NCI-H774 (cell line): ENCODE measurements at places on chromosomes 7 and 10.

DNA sequence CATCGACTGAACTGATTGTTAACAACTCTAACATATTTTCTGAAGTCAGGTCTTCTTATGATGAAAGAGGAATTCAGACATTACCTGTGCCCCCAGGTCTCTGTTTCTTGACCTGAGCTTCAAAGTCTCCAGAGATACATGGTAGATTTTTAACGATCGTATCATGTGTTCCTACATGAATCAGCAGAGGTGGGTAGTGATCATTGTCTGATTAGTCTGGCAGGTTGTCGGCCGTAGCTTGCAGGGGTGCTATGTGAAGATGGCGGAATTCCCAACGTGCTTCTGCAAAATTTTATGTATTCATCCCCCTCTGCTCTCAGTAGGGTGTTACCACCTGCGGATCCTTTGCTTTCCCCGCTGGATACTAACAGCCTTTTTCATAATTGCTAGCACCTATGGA, 581.9 kb downstream of the GATA3 start:
- DNase-seq = no peak

GRCh38 chr7:99860281-99861127, 16.3 kb downstream of the OR2AE1 start:
- DNase-seq = no peak

DNA sequence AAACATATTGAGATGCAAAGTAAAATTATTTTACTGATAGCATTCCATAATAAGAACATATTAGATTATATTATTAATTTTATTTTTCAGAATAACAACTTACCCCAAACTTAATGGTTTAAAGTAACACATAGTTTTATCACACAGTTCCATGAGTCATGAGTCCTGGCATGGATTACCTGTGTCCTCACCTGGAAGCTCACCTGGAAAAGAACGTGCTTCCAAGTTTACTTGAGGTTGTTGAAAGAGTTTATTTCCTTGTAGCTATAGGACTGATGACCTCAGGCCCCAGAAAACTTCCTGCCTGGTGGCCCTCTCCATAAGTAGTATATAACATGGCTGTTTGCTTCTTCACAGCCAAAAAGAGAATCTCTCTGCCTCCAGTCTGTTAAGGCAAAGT, 254.6 kb downstream of the TFEC start:
- no peak for DNase-seq

DNA sequence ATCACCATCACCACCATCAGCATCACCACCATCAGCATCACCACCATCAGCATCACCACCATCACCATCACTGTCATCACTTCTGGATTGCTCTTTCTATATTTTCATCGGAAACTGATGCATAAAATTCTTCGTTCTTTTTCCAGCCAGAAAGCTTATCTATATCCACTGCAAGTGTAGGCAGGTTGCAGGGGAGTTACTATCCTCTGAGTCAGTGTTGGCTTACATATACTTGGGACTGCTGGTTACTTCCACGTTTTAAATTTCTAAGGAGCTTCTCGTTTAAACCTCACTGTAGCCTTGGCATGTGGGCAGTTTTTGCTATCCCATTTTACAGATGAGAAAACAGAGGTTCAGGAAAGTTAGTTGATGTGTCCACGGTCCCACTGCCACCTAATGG, 66.1 kb downstream of the FOXL3 start:
- no peak for DNase-seq

DNA sequence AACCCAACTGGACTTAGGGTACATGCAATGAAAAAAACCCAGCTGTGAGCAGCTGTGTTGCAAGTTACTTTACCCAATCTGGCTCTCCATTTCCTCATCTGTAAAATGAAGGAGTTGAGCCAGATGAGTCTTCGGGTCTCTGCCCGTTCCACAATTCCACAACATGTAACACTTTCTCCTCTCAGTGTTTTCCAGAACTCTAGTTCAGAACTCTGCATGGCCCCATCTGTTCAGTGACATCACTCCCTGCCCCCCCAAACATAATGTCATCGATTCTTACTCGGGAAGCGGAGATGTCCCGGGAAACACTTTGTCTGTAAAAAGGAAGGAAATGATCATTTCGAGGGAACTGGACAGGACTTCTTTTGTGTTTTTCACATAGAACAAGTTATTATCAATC, 2.5 kb downstream of the SH3PXD2A start:
- no peak for DNase-seq

DNA sequence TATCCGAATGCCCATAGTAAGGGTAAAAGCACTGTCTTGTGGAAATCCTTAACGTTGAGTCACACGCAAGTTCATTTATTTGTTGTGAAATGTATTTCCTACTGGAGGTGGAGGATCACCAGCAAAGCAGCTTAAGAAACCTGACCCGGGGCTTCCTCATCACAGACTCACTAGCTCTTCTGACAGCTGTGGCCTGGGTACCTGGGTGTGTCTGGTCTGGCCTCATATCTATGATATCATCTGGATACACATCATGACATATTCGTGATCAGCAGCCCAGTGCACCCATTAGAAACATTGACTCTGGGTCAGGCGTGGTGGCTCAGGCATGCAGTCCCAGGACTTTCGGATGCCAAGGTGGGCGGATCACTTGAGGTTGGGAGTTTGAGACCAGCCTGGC, 8.8 kb downstream of the DRGX start:
- no peak for DNase-seq

DNA sequence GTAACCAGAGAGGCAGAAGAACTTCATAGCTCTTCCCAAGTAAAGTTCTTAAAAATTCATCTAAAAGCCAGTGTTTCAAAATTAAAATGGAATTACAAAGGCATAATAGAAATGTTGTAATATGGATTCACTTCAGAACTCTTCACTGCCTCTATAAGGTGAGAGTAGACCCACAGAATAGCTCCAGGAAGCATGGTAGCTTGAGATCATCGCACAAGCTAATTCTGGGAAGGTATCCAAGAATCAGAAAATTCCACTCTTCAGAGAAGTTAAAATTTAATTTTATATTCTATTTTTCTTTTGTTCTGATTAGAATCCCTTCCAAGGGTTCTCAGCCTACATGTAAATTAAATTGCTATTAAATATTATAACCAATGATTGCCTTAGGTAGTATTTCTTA, 1.5 kb upstream of the DHX32 start:
- DNase-seq = no peak

- no peak for DNase-seq
Observed at GRCh38 chr10:129030996-129031843, 435.8 kb upstream of the MGMT start.

GRCh38 chr10:15306735-15307280, 64.3 kb downstream of the FAM171A1 start:
- DNase-seq = no peak

GRCh38 chr7:26489391-26489790, 197.7 kb downstream of the SNX10 start:
- no peak for DNase-seq

DNA sequence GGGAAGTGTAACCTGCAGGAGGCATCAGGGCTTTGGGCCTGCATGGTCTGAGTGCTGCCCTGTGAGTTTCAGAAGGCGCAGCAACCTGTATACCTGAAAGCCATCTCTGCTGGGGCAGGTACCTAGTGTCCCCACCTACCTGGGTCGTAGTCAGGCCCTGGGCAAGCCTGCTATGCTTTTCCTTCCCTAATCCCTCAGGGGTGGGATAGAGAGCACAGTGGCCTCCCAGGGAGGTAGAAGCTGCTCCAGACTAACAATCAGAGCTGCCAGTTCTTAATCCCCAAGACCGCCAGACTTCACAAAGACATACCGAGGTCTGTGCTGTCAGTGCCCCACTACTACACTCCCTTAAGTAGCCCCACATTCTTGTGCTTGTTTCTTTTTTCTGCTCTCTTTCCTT, 52.0 kb downstream of the PTEN start:
- DNase-seq = no peak

- no peak for DNase-seq
Observed at GRCh38 chr7:73487486-73487885, 34.6 kb downstream of the BAZ1B start.

DNA sequence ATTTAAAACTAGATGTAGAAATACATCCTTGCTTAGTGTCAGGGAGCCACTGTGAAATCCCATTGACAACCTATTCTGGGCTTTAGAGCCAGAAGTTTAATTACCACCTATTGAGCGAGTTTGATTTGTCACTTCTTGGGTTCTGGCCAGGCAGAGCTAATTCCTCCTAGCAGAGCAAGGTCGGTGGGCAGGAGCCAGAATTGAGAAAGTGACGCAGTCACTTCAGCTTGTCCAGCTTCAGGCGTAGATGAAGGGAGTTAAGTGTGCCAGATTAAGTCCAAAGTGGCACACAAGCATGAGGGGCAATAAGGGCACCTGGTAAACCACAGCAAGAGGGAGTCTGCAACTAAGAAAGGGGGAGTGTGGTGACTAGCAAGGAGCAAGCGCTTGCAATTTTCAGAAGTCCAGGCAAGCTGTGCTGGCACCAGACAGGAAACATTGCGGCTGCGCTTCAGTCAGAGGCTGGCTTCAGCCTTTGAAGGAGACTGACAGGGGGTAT, 119.4 kb downstream of the ST7 start:
- peak; percentile 24 for DNase-seq

DNA sequence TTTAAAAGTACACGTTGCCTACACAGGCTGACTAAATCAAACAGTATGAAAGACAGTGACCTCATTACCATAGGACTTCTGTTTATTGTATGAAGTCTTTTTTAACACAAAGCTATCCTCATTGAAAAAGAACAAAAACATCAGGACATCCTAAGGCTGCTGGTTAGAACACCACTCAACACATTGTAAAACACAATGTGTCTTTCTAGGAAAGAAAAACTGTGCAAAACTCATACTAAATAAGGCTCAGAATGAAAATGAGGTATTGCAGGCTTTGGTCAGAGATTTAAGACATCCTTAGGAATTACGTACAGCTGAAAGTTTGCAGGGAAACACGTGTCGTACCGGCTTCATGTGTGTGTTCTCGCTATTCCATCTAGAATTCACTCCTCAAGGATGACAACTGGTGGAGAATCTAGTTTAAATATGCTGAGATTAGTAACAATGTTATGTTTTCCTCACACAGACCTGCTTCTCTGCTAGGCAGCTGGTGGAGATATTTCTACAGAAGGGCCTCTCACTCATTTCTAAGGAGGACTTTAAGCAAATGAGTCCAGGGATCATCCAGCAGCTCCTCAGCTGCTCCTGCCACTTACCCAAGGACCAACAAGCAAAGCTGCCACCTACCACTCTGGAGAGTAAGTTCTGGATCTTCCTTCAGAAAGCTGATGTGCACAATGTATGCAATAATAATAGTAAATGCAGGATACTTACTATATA, 29.3 kb downstream of the SLC39A12 start:
- DNase-seq = no peak

DNA sequence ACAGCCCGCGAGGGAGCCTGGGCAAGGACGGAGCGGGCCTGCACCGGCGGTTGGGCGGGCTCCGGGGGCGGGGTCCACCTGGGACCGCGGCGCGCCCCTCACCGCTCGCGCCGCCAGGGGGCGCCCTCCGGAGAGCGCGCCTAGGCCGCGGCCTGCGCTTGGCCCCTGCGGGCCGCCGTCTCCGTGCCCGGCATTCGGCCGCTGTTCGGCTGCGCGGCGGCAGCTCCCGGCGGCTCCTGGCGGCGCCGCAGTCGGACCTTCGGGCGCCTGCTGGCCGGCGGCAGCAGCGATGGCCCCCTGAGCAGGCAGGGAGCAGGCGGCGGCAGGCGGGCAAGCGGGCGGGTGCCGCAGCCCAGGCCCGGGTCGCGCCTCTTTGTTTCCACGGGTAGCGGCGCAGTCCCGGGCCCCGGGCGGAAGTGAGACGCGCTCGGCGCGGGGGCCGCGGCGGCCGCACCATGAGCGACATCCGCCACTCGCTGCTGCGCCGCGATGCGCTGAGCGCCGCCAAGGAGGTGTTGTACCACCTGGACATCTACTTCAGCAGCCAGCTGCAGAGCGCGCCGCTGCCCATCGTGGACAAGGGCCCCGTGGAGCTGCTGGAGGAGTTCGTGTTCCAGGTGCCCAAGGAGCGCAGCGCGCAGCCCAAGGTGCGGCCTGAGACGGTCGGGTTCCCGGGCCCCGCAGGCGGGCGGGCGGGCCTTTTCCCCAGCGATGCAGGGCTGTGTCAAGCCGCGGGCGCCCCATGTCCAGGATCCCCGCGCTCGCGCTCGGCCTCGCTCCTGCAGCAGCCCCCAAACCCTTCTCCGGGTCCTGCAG, at the start of gene INTS15:
Gene INTS15 (plus strand): TSS at position 193 of the 816 bp plus-strand sequence. CDS start 263 bp downstream, at position 456.
- peak; percentile 78 for DNase-seq

- no peak for DNase-seq
Observed at GRCh38 chr7:16773326-16773725, 19.8 kb downstream of the TSPAN13 start.

DNA sequence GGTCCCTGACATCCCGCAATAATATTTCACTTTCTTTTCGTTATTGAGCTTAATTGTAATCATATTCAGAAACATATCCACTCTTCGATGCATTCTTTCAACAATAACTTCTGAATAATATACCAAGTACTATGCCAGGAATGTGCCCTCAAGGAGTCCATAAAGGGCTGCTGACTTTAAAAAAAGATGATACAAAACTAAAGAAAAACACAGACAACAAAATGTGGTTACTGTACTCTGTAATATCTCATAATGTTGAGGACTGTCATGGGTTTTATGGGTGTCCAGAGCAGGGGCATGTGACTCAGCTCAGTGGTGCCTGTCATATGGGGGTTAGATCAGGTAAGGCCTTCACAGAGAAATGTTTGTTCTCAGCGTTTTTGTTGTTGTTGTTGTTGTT, 73.7 kb downstream of the ARL4A start:
- DNase-seq = no peak

- DNase-seq = no peak
Observed at GRCh38 chr10:91745090-91745831, 53.0 kb upstream of the TNKS2 start.

- DNase-seq = no peak
Observed at GRCh38 chr10:30176776-30177533, 117.6 kb upstream of the JCAD start.

- DNase-seq = no peak
Observed at GRCh38 chr7:155440018-155440410, 17.9 kb upstream of the EN2 start.

- no peak for DNase-seq
Observed at GRCh38 chr7:28095231-28095630, 85.4 kb downstream of the JAZF1 start.

- DNase-seq = no peak
Observed at GRCh38 chr10:36476399-36476798, 649.0 kb upstream of the ANKRD30A start.

GRCh38 chr10:36464291-36464690, 661.1 kb upstream of the ANKRD30A start:
- DNase-seq = no peak

DNA sequence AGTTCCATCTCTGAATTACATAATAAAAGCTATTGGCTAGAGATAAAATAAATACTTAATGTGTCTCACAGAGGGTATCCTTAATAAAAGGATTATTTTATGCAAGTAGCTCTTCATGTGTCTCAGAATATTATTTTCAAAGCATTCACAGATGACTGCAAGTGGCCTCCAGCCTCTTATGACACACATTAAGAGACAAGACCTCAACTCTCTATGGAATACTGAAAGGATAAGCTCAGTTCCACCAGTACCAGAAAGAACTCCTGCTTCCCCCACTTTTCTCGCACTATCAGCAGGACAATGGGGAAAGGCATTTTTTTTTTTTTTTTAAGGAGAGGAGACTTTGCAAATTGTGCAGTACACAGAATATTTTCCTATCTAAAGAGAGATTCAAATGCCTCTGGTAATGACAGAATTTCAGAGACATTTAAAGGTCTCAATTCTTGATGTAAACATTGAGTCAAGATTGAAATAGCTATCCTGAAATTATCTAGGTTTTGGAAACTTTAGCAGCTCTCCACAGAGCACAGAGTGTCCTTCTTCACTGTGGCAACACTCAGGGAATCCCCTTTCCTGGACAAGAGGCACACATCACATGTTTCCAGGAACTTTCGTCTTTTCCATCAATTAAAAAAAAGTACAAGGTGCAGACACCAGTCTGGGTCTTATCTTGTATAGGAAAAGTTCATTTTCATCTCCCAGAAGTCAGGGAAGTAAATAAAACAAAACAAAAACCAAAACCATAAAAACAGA, 122.0 kb upstream of the ANK3 start:
- no peak for DNase-seq
